ENCODE measurements at places on chromosomes 7 and 10.

GRCh38 chr10:5282137-5282536, 82.6 kb upstream of the UCN3 start:
- DNase-seq, result no peak

GRCh38 chr7:69036301-69036700, 562.0 kb upstream of the AUTS2 start:
- no peak for DNase-seq

- DNase-seq, result no peak
Measured at GRCh38 chr7:12257582-12257981, 46.5 kb downstream of the TMEM106B start.

DNA sequence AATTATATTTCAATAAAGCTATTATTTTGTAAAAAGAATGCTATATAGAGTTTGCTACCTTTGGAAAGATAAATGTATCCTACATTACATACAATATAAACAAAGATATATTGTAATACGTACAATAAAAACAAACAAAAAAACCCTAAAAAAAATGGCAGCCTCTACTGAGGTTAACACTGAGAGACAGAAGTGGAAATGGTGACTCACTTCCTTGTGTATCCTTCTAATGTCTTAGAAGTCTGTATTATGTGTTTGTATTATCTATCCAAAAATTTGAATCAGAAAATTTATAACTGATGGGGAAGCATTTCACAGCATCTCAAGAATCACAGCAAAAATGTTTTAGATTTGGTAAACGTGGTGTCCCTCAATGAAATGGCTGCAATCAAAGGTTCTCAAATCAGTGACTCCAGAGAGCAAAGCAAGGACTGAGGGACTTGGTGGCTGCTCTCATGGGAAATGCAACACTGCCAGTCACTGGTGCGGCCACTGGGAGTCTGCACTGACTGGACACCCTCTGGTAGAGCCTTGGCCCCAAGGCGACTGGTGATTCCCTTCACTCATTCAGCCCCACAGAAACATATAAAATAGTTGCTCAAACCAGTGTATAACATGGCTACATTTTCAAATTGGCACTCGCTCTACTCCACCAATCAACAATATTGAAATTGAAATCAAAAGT, 53.8 kb downstream of the PANK1 start:
- DNase-seq, result no peak

DNA sequence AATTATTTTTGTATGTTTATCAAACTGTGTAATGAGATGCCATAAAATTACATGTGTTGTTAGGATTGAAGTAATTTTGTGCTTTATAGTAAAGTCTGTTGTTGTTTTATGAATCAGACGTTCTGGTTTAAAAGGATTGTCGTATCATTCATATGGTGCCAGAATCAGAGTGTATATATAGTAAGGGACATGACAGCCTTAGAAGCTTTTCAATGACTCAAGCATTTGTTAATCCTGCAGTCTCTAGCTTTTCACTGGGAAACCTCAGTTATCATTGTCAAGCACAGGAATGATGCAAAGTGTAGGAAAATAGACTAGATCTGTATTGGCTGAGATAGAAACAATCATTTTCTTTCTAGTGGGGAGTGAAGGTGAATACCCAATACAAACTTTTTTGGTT, 57.5 kb downstream of the TRRAP start:
- no peak for DNase-seq

GRCh38 chr10:62662486-62662885, 142.0 kb upstream of the ADO start:
- DNase-seq, result no peak

DNA sequence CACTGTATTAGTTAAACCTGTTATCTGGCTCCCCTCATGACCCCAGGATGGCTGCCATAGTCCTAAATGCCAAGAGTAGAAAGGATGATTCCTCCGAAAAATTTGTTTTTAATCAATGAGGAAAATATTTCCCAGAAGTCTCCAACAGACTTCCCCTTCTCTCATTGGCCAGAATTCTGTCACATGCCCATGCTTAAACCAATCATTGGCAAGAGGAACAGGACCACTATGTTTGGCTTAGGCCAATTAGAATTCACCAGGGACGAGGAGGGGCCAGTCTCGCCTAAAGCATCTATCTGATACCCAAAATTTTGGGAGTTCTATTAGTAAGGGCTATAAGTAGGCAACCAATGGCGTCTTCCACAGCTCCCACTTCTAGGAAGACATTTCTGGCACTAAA, 71.2 kb upstream of the IL6 start:
- DNase-seq, result no peak

DNA sequence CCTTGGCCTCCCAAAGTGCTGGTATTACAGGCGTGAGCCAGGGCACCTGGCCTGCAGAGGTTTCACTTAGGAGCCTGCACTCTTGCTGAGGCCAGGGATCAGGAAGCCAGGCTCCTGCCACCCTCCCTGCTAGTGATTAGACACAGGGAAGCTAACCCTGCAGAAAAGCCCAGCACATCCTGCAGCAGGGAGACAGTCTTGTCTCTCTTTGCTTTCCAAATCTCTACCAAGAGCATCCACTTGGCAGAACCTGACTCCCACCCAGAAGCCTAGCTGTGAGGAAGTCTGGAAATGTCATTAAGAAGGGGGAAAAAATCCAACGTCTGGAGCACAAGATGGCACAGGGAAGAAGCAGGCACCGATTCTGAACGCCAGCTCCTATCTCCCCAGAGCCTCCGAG, 8.0 kb upstream of the FAM171A1 start:
- no peak for DNase-seq

DNA sequence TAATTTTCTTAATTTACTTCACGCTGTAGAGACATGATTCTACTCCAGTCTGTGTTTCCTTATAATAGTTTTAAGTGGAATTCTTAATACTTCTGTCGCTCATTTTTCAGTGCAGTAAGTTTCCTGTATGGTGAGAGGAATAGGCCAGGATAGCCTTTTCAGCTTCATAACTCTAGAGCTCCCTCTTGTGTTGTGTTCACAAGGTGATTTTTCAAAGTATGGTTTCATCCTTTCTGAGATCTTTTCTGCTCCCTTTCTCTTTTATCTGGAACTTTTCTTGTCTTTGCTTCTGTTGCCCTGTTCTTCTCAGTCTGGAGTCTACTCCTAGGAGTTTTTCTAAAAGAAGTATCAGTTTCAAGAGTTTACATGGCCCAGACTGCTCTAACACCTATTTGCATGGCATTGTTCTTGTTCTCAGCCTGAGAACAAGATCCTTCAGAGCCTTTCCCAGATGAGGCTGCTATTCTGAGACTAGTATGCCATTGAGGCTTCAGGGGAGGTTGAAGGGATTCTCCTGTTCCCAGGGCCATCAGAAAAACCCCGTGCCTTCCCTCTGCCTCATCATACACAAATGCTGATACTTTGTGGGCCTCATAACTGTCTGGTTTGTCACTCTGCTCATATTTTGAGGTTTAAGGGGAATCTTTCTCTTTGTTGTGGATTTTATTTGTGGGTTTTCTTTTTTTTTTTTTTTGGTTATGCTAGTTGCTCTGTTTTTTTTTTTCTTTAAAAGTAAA, 21.8 kb downstream of the NET1 start:
- DNase-seq, result no peak

DNA sequence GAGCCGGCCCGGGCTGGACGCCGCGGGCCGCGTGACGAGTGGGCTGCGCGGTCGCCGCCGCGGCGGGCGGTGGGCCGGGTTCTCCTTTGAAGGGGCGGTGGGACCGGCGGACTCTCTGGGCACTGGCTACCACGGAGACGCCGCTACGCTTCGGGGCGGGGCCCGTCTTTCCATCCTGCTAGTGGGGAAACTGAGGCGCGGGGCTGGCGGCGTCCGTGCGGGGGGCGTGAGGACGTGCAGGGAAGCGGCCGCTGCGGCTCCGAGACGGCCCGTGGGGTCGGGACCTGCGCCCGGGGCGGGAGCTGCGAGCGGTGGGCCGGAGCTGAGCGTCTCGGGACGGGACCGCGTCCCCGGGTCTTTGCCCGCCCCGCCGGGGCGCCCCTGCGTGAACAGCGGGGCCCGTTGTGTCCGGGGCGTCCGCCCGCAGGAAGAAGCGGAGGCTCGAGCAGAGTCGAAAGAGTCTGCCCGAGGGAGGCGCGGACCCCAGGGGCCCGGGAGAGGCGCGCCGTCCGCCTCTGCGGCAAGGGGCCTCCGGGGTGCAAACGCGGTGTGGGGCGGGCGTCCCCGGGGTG, 548 bp upstream of the BNIP3 start:
- DNase-seq, result no peak

DNA sequence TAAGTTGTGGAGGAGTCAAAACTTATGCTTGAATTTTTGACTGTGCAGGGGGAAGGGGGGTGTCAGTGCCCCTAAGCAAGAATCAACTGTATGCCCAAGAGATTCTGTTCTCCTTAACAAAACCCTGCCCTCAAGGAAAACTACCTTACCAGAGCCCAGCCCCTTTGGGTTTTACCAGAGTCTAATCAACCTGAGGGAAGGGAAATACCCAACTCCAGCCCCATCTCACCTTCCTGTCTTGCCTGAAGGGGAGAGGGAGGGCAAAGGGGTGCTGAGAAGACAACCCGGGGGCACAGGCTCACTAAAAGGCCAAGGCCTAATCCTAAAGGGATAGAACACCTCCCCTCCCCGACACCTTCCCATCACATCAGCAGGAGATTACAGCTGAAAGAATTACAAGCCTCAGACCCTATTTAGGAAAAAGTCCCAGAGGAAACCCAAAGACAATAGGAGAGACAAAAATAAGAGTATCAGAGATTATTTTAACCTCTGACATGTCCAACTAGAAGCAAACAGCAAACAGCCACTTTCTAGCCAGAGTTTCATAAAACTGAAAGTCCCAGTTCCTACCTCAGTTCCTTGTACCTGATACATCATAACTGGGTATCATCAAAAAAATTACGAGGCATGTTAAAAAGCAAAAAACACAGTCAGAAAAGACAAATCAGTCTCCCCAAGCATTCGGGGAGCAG, 26.8 kb upstream of the C7orf33 start:
- DNase-seq, result no peak

DNA sequence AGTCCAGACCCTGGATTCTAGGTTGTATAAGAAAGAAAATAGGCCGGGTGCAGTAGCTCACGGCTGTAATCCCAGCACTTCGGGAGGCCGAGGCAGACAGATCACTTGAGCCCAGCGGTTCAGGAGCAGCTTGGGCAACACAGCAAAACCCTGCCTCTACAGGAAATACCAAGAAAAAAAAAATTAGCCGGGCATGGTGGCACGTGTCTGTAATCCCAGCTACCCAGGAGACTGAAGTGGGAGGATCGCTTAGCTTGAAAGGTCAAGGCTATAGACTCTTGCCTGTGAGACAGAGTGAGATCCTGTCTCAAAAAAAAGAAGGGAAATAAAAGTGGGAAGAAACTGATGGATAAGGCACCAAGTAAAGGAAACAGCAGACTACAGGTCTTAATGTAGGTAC, 287.9 kb upstream of the KLF14 start:
- no peak for DNase-seq

- no peak for DNase-seq
Measured at GRCh38 chr7:40199076-40199802, 64.4 kb downstream of the SUGCT start.

DNA sequence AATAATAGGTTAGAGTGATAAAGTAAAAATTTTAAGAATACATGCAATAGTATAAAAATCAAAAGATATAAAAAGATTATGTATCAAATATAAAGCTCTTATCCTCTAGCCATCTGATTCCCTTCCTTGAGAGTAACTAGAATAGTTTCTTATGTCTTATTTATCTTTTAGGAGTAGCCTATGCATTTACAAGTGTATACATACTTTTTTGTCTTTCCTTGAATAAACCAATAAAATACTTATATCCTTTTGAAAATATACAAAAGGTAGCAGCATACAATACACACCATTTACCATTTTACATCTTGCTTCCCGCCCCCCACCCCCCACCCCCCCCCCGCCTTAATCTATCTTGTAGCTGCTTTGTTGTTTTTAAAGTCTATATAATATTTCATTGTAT, 31.4 kb downstream of the AHCYL2 start:
- DNase-seq, result no peak

DNA sequence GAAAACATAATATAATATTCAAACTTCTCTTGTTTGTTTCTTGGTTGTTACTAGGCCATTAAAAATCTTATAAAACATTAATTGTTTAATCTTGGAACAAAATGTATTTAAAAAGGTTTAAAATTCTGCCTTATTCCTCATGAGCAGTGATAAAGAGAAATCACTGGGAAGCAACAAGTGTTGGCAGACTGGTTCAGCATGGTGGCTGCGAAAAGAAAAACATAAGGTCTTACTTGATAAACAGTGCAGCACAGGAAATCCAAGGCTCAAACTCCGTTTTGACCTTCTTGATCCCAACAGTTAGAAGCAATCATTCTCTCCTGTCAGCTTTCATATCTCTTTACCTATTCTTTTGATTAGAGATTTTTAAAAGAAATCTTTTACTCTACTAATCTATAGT, 530.8 kb downstream of the CNTNAP2 start:
- no peak for DNase-seq

DNA sequence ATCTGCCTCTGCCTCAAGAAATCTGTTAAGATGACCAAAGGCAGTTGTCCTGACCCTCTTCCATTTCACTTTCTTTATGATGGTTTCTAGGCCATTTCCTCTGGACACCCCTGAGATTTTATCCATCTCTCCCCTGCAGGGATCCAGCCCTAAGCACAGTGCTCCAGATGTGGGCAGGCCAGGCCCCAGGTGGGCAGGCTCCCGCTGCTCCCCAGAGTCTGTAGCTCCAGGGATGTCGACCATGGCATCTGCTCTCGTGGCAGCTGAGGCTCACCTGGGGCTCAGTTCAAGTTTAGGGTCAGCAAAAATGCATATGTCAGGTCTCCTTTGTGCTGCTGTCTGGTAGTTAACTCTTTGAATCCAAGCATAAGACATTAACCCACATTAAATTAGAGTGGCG, 11.8 kb downstream of the CEP41 start:
- DNase-seq, result no peak

GRCh38 chr10:132383101-132383500, 13.9 kb upstream of the PWWP2B start:
- no peak for DNase-seq

GRCh38 chr7:143397710-143398530, 10.7 kb downstream of the EPHA1 start:
- no peak for DNase-seq

- DNase-seq, result no peak
Measured at GRCh38 chr10:78349911-78350663, 316.4 kb downstream of the RPS24 start.

DNA sequence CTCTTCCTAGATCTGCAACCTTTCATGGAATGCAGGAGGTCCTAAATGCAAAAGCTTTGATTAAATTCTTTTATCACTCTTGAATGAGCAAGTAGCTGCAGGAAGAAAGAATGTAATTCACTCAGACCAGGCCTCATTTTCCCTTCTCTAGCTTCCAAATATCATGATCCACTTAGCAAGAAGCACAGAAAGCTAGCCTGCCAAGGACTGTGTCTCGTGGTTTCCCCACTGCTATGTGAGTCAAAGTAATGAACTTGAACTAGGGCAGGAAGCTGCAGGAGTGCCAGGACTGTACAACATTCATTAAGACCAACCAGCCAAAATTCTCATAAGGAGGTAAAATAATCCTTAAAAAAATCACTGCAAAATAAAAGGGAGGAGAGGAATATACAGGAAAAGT, 379.2 kb downstream of the CALN1 start:
- DNase-seq, result no peak
